ENCODE measurements at places on chromosomes 4 and X.

- no peak for DNase-seq
These were observed 7.0 kb downstream of the USP46 start for GRCh38 chr4:52651996-52652672.

DNA sequence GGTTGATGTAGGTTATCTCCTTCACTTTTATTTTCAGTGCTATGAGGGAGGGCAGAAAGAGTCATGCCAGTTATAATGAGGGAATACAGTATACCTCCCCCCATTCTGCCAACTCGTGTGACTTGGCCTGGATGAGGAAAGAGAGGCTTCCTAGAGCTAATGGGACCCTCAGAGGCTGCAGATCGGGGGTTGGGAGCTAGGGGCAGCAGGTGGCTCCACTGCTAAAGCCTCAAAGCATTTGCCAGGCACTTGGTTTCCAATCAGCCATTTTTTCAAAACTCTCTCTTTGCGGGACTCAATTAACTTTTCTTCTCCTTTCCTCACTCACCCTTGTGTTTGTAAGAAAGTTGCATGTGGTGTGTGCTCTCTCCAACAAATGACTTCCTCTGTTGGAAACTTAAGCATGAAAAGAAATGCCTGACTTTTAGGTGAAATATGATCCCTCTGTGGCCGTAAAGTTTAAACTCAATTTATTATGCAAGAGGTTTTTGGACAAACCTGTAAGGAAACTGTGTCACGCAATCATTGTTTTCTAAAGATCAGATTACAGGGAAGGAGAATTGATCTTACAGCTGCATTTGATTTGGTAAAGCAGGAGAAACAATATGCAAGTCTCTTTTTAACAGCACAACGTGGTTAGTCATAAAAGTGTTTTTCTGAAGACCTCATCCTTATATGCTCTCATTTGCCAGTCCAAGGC is 7.0 kb downstream of the SFRP2 start:
- no peak for DNase-seq

- no peak for DNase-seq
These were observed 85.5 kb downstream of the CT47B1 start for GRCh38 chrX:120790118-120790517.

DNA sequence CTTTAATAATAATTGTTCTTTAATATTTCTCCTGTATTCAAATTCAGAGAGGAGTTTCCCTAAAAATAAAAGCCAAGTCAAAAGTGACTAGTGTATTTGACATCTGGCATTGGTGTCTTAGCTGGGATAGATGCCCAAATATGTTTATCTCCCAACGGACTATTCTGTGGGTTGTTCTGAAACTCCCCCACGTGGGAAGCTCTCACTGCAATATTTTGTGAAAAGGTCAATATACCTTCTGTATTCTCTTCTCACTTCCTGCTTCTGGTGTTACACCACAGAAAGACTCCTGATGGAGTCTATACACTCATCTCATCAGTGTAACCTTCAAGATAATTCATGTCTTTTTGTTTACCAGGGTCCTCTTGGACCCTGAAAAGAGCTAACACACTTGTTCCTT is 2052.8 kb upstream of the TENM3 start:
- no peak for DNase-seq

DNA sequence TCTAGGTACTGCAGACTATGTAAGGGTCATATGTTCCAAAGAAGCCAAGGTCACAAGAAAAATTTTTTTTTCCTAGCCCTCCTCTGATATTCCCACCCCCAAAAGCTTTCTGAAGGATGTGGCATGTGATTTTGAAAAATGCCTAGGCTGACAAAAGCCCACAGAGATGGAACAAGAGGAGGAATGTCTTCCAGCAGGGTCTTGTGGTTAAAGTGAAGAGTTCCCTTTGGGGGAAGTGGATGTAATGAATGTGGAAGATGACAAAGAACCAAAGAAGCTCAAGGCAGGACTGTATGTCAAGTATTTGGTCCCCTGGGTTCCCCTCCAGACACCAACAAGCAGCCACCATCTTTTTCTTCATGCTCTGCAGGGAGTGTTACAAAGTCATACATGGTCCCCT is 268.8 kb downstream of the BCOR start:
- DNase-seq, result no peak

DNA sequence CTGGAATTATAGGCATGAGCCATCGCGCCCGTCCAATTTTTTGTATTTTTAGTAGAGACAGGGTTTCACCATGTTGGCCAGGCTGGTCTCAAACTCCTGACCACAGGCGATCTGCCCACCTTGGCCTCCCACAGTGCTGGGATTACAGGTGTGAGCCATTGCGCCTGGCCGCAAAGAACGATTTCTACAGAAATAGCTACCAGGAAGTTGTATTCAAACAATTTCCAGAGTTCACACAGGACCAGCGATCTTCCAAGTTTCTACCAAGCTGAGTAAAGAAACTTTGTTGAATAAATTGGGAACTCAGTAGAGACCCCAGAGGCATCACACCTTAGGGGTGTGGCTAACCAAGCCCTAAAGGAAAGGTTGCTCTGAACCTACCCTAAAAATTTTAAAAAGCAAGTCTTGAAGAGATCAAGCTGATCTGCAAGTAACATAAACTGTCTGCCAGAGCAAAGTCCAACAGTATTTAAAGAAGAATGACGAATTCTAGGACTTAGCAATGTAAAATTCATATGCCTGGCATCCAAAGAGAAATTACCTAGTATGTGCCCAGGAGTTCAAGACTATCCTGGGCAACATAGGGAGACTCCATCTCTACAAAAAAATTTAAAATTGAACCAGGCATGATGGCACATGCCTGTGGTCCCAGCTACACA is 48.4 kb upstream of the USP9X start:
- no peak for DNase-seq

GRCh38 chr4:110620691-110621327 is 2.1 kb downstream of the PITX2 start:
- no peak for DNase-seq

DNA sequence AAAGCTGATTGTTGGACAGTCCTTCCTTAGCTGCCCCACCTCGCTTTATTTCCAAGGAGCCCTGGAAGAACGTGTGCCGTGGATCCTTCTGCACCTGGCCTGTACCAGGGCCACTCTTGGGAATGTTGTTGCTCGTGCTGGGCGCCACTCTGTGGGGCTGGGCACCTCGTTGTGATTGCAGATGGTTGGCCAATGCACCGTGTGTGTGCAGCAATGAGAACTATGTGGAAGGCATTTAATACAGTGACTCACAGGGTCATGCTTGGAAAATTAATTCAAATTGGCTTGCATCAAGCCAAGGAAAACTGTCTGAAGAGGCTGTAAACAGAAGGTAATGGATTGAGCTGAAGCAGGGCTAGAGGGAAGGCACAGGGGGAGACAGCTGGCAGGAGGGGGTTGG is 37.0 kb upstream of the CD99L2 start:
- no peak for DNase-seq

DNA sequence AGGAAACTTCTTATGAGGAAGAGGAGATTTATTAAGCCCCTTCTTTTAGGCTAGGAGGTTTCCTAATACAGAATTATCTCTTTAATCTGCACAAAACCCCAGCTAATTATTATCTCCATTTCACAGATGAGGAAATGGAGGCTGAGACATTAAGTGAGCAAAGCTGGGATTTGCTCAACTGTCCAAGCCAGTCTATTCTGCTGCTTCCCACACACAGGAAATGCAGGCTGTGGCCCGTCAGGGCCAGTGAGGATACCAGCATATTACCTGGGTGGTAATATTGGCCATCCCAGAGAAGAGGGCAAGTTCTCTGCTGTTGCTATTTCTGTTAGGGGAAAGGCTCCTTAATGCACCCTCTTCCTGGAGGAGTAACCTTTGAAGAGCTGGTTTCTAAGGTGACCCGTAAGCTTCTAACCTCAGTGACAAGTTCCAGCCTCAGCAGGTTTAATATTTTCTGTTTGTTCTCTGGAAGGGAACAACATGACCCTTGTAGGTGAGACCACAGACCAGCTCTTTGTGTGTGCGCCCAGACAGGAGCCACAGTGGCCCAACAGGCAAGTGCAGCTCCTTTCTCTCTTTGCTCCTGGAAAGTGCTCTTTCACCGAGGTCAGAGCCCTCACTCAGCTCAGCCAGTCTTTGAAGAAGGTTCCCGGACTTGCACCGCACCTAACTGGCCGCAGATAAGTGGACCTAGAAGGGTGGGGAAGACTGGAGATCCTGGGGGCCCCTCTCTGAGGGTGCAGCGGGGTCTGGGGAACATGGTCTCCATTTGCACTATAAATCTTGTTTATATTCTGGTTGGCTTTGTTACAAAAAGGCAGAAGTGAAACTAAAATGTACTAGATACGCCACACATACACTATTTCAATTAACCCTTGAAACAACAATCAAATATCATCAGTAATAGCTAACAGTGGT is 35.5 kb downstream of the TBC1D9 start:
- no peak for DNase-seq

DNA sequence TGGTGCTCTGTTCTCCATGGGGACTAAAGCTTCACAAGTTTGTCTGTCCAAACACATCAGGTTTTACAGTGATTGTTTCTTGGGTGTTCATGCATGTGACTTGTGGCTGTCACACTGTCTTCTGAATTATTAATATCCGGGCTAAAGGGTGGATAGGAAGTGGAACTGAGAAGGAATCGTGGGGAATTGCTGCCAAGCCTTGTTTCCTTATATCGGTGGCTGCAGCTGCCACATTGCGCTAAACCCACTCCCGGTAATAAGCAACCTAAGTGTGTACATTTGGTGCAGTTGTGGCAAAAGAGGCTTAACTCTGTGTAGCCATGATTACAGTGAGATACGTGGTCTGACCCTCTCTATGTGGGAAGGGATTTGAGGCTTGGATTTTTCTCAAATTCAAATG is 30.7 kb downstream of the SEPTIN11 start:
- no peak for DNase-seq

DNA sequence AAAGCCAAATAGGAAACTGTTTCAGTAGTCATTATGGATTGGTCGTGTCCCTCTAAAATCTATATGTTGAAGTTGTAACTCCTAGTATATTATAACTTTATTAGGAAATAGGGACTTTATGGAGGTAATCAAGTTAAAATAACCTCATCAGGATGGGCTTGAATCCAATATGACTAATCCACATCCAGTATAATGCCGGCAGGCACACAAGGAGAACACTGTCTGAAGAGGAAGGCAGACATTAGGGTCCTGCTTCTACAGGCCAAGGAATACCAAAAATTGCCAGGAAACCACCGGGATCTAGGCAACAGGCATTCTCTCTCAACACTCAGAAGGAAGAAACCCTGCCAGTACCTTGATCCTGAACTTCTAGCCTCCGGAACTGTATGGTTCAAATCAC is 130.3 kb downstream of the ATP10D start:
- no peak for DNase-seq

DNA sequence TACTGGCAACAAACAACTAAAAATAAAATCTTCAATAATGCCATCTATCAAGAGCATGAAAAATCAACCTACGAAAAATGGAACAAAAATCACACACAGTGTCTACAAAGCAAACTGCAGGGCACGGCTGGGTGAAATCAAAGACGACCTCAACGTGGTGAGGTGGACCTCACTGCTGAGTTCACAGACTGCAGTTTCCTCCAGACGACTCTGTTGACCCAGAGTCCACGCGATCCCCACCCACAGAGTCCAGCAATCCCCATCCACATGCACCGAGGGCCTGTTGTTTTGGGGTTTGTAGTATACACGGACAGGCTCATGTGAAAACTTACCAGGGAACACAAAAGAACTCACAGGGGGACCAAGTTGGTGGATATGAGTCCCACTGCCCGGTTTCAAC is 31.1 kb upstream of the GTPBP6 start:
- no peak for DNase-seq

Data from head of caudate nucleus (tissue), 42 donors.